ENCODE measurements at places on chromosomes 16 and 17.

GRCh38 chr16:48546774-48547173, 63.2 kb downstream of the N4BP1 start:
- DNase-seq: no peak

- DNase-seq: no peak
Measured at GRCh38 chr16:80580109-80580832, 39.5 kb downstream of the DYNLRB2 start.

GRCh38 chr16:7517496-7517895, 184.9 kb downstream of the RBFOX1 start:
- DNase-seq: no peak

GRCh38 chr17:72735592-72735991, 356.9 kb downstream of the SLC39A11 start:
- DNase-seq: no peak

DNA sequence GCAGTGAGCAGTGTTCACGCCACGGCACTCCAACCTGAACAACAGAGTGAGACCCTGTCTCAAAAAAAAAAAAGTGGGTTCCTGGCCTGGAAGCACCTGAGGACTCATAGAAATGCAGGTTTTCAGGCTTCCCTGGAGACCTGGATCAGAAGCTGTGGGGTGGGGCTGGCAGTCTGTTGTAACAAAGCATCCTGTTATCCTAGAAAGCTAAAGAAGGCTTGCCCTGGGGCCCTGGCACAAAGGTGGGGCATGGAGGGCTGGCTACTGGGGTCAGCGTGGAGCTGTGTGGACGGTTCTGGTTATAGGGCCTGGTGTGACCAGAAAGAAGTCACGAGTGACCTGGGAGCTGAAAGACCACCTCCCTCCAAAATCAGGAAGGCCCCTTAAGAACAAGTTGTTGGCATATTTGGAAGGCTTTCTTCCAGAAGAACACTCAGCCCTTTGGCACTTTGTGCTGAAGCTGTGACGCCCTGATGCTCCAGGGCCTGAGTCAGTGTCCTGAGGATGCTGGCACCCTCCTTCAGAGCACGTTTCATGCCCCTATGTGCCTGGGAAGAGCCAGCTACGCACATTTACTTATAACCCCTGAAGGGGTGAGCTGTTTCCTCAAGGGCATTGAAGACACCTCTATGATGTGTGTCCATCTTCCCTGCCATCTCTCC, 6.2 kb downstream of the CRISPLD2 start:
- no peak for DNase-seq

- DNase-seq: no peak
Measured at GRCh38 chr17:82302991-82303943, 14.1 kb downstream of the CD7 start.

DNA sequence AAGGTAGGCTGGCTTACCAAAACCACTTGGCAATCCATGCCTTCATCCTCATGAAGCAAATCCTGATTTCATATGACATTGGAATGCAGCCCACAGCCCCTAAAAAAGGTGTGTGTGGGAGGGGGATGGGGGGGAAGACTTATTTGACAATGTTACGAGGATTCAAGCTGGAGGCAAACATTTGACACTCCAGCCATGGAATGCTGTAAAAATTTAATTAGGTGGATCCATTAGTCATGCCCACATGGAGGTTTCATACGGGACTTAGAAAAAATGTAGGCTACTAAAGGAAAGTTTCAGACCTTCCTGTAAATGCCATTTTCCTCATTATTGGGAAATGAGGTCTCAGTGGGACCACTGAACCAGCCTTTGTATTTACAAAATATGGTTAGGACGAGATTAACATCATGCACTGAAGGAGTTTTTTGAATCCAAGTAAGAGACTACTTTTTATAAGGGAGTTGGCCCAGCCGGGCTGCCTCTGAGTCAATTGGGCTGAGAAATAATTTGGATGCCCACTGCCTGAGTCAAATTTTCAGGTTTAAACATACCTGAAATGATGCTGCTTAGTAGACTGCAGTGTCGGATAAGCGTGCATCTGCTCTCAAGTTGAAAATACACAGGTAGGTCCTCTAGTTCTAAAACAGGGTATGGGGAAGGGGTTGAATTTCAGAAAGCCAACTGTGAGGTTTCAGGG, 44.6 kb upstream of the MAF start:
- DNase-seq: no peak

DNA sequence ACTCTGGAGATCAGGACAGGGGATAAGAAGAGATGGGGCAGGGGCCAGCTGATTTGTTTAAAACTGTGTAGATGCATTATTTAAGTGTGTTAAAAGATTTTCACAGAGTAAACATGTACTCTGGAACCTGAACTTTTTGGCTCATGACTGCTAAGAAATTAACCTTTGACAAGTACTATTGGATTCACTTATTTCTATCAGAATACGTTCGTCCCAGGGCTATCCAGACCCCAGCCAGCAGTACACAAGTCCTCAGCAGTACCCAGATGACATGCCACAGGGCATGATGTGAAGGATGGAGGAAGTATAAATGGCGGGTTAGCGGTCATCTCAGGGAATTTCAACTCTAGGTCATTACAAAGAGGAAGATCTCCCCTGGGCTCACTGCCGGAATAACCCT, 253.7 kb downstream of the STX8 start:
- DNase-seq: no peak

DNA sequence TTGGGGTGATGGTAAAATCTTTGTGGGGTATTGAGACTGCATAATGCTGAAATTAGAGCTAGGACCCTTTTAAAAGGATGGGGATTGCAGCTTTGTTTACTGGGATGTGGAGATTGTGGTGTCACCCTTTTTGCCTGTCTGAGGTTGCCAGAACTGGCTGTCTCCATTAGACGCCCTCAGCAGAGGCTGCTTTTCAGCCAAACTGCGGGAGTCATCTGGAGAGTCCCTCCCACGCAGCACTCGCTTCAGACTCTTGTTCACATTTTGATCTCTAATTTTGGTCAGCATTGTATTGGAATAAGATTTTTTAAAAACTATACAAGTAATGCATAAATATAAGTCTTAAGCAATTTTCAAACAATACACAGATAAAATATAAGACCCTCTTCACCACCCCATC, 27.9 kb upstream of the JPT2 start:
- DNase-seq: no peak

DNA sequence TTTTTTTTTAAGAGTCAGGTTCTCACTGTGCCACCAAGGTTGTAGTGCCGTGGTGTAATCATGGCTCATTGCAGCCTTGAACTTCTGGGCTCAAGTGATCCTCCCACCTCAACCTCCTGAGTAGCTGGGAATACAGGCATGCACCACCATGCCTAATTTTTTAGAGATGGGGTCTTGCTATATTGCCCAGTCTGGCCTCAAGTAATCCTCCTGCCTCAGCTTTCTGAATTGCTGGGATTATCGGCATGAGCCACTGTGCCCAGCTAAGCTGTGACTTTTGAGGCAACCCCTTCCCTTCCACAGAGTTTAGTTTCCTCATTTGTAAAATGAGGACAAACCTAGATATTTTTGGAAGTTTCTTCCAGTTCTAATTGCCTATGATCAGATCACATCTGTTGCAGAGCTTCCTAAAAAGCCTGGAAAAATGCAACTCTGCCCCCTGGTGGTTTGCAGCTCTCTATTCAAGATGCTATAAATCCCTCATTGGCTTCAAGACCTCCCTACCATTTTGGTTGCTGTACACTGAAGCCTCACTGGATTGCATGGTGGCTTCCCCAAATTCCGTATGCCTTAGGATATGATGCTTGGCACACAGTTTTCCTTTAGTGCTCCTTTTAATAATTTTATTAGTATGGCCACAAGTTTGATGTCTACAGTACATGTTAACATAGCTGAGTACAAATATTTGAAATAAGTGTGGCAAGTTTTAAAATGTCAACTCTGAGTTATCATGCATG, 19.3 kb downstream of the GDE1 start:
- peak; percentile 70 for DNase-seq

- DNase-seq: peak; percentile 57
Measured at GRCh38 chr16:86181526-86181925, 282.6 kb downstream of the IRF8 start.

DNA sequence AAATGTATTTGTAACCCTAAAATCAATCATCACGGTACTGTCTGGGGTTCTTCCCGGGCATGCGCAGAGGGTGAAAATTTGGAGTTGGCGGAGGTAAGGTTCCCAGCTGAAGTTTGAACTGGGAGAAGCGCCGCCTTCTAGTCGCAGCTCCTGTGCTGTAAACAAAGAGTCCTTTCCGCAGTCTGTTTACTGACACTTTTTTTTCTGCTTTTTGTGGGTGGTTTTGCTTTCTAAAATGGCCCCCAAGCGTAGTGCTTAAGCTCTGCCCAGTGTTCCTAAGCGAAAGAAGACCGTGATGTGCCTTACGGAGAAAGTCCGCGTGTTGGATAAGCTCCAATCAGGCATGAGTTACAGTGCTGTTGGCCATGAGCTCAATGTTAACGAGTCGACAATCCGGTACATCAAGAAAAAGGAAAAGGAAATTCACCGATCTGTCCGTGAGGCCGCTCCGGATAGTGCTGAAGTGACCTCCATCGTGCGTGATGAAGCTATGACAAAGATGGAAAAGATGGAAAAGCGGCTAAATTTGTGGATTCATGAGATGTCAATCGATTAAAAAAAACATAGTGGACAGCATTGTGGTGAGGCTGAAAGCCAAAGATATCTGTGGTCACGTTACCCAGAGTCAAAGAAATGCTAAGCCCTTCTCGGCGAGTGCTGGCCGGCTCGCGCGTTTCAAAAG, 570 bp upstream of the CFDP1 start:
- DNase-seq: peak; percentile 76

GRCh38 chr16:19690196-19690595, 27.8 kb downstream of the KNOP1 start:
- no peak for DNase-seq

GRCh38 chr17:68843522-68843921, 111.7 kb downstream of the ABCA8 start:
- DNase-seq: no peak

- no peak for DNase-seq
Measured at GRCh38 chr16:23724096-23724784, 11.2 kb upstream of the ERN2 start.

GRCh38 chr17:78107457-78107856, 21.1 kb downstream of the TMC6 start:
- no peak for DNase-seq

DNA sequence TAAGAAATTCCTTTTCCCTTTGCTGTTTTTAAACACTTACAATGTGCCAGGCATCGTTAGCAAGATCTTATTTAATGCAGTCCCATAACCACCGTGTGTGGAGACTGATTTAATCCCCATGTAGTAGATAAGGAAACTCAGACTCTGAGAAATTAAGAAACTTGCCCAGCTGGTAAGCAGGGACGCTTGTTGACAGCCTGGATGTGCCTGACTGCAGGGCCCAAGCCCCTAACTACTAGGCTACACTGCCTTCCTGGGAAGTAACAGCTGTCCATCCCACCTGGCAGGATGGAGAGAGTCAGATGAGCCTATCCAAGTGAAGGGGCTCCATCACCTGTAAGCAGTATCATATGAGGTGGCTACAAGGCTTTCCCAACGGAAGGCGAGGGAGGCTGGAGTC, 23.1 kb downstream of the CDK5RAP3 start:
- DNase-seq: no peak

DNA sequence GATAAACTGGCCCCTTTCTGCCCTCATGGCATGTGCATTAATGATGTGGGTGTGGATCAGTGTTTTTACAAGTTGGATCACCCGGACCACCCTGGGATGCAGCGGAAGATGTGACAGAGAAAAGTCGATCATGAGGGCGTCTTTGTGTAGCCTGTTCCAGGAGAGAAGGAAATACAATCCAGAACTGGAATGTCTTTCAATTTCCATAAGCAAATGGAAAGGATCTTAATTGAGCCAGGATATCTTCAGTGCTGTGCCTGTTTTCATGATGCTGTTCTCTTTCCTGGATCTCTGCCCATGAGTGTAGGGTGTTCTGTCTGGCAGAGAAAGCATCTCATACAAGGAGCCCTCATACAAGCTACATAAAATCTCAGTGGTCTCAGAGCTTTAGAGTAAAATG, 481.4 kb downstream of the XYLT1 start:
- DNase-seq: no peak

DNA sequence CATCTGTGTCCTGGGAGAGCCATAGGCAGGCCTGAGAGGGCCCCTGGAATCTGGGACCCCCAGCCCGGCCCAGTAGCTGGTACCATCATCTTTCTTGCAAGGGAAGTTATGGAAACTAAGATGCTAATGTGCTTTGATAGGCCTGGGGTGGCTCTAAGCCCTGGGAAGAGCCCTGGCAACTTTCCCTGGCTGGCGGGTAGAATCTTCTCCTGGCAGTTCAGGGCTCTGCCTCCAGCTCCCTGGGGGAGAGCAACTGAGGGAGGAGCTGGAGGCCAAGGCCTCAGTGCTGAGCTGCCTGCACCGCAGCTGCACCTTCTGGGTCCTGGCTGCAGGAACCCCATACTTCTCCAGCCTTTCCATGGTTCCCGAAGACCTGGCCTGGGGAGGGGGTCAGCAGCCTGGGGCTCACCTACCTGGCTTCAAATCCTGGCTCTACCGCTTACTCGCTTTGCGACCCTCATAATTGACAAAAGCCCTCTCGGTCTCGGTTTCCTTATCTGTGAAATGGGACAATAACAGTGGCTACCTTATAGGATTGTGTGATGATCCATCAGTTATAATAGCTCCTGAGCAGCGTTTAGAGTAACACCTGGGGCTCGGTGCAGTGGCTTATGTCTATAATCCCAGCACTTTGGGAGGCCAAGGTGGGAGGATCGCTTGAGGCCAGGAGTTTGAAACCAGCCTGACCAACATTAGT, 333.7 kb downstream of the SEC14L1 start:
- DNase-seq: no peak

GRCh38 chr16:84947022-84947421, 64.3 kb downstream of the ZDHHC7 start:
- no peak for DNase-seq

- peak; percentile 92 for DNase-seq
Measured at GRCh38 chr16:85420501-85421337, 192.4 kb upstream of the GSE1 start.

DNA sequence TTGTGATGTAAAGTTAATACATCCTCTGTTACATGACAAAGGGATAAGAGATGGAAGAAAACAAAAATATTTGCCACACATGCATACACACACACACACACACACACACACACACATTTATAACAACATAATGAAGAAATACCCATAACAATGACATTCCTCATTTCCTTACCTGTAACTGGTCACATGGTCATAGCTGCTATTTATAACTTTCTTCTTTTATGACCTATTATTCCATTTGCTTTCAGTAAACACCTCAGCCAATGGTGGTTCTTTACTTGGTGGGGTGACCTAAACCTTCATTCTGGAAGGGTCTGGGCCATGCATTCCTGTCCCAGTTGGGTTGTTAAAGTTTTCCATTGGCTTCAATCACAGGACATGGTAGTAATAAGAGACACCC, 5.3 kb downstream of the MT2A start:
- no peak for DNase-seq

DNA sequence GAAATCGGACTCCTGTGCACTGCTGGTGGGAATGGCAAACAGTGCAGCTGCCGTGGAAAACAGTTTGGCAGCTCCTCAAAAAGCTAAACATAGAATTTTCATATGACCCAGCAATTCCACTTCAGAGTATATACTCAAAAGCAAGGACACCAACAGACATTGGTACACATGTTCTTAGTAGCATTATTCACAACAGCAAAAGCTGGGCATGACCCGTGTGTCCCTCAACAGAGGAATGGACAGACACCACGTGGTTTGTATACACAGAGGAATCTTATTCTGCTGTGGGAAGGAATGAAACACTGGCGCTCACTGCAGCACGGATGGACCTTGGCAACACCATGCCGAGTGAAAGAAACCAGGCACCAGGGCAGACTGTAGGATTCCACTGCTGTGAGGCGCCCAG, 16.0 kb downstream of the NPTX1 start:
- DNase-seq: no peak
